ENCODE measurements at places on chromosomes 12 and 14.

- no peak for DNase-seq
Measured at GRCh38 chr12:66048835-66049537, 81.6 kb downstream of the LLPH start.

DNA sequence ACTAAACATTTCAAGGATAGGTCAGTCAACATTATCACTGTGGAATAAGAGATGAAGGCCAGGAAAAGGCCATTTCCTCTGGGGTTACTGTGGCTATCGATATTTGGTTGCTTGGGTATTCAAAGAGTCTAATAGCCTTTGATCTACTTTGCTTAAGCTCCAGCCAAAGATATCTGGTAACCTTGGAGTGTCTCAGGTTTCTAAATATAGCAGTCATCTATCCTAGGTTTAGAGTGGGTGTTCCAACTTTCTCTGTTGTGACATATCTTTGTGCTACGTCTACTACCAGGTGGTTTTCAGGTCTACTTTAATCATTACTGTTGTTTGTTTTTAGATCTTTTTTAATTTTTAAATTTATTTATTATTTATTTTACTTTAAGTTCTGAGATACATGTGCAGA, 42.4 kb downstream of the RDH12 start:
- no peak for DNase-seq

GRCh38 chr14:72499746-72500145, 394.2 kb downstream of the DPF3 start:
- no peak for DNase-seq

DNA sequence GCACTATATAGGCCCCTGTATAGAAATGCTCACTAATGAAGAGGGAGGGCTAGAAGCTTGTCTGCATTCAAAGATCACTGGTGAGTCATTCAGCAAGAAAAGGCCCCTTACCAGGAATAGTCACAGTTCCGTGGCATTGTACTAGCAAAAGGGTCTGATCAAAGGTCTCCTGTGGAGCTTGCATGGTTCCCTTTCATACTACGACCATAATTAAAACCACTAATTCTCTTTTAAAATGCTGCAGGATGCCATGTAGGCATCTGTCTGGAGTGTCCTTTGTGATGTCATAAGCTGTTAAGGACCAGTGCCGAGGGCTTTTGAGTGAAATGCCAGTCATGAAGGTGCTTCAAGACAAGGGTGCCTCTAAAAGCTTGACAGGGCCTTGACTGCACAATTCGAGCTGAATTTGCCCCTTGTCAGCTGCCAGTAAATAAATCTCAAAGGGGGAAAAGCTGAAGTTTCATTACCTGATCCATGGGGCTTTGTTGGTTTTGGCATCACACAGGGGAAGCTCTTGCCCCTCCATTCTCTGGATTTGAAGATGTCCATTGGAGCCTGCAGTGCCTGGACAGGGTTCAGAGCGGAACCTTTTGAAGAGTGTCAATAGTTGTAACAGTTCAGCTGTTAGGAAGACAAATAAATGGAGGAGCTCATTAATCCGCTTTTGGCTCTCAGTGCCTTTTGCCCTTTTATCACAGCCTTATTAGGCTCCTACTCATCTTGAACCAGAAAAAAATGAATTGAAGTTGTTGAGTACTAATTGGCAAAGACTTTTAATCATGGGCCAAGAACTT, 69.1 kb downstream of the TMEM260 start:
- DNase-seq = no peak

DNA sequence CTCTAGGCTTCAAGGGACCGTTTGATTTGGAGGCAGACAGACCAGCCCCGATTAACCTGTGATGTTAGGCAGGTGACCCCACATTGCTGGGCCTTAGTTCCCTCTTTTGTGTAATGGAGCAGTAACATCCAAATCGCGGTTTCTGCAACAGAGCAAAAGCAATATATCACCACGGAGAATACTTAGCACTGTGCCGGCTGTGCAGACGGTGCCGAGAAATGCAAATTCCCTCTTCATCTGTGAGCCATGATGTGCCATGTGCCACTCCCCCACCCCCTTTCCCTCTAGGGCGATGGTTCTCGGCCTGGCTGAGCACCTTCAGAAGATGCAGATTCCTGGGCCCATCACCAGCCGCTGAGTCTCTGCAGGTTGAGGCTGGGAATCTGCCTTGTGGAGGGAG, 10.9 kb downstream of the BCL7A start:
- DNase-seq = no peak

- DNase-seq = no peak
Measured at GRCh38 chr14:100855256-100855930, 29.5 kb downstream of the MEG3 start.

- DNase-seq = no peak
Measured at GRCh38 chr14:61174987-61175386, 106.2 kb downstream of the TMEM30B start.

DNA sequence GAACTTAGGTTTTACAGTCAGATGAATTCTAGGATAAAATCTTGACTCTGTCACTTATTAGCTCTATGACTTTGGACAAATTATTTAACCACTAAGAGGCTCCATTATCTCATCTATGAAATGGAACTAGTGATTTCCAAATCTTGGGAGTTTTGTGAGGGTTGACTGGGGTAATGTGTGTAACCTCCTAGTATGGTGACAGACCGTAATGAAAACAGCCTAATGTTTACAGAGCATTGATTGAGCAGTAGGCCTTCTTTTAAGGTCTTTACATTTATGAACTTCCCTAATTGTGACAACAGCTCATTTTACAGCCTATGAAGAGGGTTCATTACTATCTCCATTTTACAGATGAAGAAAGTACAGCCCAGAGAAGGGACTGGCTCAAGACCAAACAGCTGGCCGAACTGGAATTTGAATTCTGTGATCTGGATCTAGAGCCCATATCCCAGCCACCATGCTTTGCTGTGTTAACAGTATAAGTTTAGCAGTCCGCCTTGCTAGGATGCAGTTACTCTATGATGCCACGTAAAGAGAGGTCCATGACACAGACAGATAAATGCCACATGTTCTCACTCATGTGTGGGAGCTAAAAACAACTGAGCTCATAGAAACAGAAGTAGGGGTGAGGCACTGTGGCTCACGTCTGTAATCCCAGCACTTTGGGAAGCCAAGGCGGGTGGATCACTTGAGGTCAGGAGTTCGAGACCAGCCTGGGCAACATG, 9.1 kb upstream of the FBXL14 start:
- DNase-seq = no peak

DNA sequence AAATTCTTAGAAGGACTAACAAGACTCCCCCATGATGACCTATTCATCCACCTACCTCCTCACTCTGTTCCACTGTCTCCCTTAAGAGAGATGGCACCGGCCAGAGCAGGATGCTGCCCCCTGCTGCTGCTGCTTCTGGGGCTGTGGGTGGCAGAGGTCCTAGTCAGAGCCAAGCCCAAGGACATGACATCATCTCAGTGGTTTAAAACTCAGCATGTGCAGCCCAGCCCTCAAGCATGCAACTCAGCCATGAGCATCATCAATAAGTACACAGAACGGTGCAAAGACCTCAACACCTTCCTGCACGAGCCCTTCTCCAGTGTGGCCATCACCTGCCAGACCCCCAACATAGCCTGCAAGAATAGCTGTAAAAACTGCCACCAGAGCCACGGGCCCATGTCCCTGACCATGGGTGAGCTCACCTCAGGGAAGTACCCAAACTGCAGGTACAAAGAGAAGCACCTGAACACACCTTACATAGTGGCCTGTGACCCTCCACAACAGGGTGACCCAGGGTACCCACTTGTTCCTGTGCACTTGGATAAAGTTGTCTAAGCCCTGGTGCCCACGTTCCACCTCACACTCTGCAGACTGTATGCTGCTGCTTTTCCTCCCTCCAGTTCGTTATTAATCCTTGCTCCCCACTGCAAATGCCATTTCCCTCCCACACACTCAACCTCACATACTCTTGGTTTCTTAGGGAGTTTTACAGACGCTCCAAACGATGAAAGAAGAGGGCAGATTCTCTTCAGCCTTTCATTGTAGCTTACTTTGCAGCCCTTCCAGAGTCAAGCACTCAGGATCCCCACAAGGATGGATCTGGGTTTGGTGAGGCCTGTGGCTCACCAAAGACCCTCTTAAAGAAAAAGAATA, at the start of gene RNASE8:
Gene RNASE8, plus strand, starts transcription at position 20 of the 873 bp plus-strand sequence. Its CDS starts 71 bp downstream, at position 91.
- DNase-seq = no peak

DNA sequence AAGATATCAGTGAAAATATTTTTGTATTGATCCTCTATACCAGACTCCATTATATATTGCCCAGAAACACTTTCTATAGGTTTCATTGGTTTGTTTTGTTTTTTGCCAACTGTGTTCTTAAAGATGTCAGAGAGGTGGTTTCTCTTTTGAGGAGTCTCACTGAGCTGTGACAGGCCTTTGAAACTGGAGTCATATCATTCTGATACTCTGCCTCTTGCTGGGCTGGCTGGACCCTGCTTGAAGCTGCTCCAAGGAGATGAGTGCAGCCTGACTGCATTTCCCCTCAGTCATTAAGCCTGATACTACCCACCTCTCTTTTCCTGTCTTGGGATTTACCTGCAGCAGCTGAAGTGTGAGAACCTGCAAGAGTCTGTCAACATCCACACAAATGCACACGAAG, 16.4 kb upstream of the TAS2R30 start:
- no peak for DNase-seq

GRCh38 chr12:103965255-103965589, 450 bp upstream of the TDG start:
- DNase-seq = no peak

Measured in stimulated activated CD8-positive, alpha-beta memory T cell treated with anti-CD3 and anti-CD28 coated beads, Interleukin-15, amount 100 ng/mL, for 48 hours (primary cell).